ENCODE measurements at places on chromosomes 7 and 10. TPM values are rescaled to one million over a fixed set of nuclear protein-coding genes. Genes with fewer than 3 reads are reported as not detected.
A peak's percentile ranks its signal among the peaks of the same experiment; 100 is the strongest.

SEMA3E gene
- 0.07 TPM for total RNA-seq

OPALIN gene
- not detected for total RNA-seq

ARMC3 gene
- not detected for total RNA-seq

IDI2 gene
- not detected for total RNA-seq

AKR1C8 gene
- not detected for total RNA-seq

GPC2 gene
- total RNA-seq = 0.12 TPM

UTF1 gene
- total RNA-seq = not detected

CYP2E1 gene
- total RNA-seq = 2.9 TPM

ADGRA1 gene
- total RNA-seq = 0.51 TPM

JCAD gene
- total RNA-seq = 39.8 TPM

PRF1 gene
- 1.1 TPM for total RNA-seq

SPDYE2B gene
- total RNA-seq = not detected

SEMA4G gene
- 3.4 TPM for total RNA-seq

GRCh38 chr7:131325179-131325840, 2.4 kb upstream of the MKLN1 start:
- no peak for DNase-seq

DNA sequence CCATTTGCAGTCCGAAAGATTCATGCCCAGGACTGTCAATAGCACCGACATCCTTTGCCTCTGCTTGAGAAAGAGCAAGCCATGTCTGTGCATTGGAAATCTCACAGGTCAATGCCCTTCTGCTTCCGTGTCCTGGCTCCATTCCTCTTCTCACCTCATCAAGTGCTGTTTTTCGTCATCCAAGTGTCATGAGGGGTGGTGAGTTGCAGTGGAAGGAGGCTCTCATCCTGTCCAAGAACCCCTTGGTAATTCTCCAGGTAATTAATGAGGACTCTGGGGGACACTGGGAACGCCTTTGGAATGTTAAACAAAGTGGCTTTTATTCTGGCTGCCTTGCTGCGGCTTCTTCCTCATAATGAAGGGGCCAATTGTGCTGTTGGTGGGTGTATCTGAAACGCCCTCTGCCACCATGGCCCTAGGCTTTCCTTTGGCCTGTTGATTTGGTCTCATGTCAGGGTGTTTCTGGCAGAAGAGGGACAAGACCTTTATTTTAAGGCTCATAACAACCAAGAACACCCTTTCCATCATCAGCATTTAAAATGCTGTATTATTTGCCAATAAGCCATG, 57.7 kb downstream of the PPP1R3C start:
- DNase-seq = no peak

GRCh38 chr10:79923145-79923544, 25.8 kb downstream of the SFTPD start:
- no peak for DNase-seq

- DNase-seq = peak; percentile 71
Observed at GRCh38 chr7:28062197-28062991, 118.2 kb downstream of the JAZF1 start.

- DNase-seq = no peak
Observed at GRCh38 chr10:10418387-10418786, 599.3 kb upstream of the CELF2 start.

DNA sequence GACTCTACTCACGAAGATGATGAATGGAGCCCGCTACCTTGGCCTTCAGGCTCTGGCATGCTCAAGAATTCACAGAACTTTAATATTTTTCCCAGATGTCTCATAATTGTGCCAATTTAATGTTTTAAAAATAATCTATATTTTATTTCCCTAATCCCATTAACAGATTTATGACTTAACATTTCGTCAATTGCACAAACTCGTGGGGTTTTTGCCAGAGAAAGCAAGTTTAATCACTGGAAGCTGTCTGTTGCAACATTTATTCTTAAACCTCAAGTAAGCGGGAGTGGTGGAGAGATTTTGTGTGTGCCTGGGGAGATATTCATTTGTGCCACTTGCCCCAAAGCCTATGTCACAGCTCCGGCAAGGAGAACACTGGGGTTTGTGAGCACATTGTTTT, 117.9 kb downstream of the TEX36 start:
- DNase-seq = no peak

DNA sequence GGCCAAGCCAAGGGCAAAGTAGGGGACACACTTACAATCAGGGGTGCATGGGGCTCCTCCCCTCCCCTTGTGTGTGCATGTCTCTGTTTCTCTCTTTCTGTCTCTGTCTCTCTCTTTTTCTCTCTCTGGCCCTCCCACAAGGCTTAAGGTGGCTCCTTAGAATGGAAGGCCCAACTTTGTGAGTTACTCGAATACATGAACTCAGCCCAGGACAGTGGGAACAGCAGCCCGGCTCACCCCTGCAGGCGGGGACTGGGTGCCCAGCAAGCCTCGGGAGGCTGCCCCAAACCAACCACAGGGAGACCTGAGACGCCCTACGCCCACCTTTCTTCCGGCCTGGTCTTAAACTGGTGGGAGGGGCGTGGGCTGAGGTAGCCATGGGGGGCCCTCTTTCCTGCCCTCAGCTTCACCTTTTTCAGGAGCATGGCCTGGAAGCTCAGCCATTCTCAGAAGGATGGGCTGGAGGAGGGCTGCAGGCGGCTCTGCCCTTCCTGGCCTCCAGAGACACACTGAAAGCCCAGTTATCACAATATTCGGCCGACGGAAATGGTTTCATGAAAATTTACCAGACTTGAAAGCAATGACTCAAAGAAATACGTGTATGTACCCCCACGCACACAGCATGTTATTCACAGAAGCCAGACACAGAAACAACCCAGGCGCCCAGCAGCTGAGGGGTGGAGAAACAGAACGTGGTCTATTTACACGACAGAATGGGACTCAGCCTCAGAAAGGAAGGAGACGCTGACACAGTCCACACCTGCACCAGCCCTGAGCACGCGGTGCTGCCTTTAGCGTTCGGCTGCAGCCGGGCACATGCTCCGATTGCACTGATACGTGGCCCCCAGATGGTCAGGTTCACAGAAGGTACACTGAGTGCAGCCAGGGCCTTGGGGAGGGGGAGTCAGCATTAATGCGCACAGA, 229.5 kb downstream of the PTPRN2 start:
- peak; percentile 21 for DNase-seq

GRCh38 chr7:95808396-95808795, 36.0 kb downstream of the DYNC1I1 start:
- DNase-seq = no peak

- peak; percentile 71 for DNase-seq
Observed at GRCh38 chr7:114922026-114922651, at the start of gene MDFIC. Gene MDFIC, plus strand, starts transcription at chr7:114922094. Its CDS starts 940 bp downstream, at chr7:114923034.

GRCh38 chr7:75798770-75799169, 14.8 kb downstream of the CCL24 start:
- DNase-seq = no peak

DNA sequence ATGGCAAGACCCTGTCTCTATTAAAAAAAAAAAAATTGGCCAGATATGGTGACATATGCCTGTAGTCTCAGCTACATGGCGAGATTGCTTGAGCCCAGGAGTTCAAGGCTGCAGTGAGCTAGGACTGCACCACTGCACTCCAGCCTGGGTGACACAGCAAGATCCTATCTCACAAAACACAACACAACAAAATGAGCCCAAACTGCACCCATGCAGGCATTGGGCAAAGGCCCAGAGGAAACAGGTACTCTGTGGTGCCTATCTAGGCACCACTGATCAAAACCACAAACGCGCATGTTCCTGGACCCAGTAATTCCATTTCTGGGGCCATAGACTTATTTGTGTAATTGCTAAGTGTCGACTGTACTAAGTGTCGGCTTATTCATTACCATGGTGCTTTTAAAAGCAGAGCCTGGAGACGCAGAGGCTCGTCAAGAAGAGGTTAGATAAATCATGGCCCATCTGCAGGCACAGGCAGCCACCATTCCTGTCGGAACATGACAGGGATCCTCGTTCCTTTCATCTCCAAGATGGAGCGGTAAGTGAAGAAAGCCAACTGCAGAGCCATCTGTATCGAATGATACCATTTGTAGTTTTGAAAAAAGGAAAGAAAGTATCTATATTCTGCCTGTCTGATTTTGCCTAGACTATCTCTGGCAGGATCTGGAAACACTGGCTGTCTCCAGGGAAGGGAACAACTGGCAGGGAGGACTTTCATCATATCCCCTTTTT, 160.4 kb upstream of the RHEB start:
- DNase-seq = no peak

- no peak for DNase-seq
Observed at GRCh38 chr10:25226775-25227682, 52.2 kb downstream of the GPR158 start.

DNA sequence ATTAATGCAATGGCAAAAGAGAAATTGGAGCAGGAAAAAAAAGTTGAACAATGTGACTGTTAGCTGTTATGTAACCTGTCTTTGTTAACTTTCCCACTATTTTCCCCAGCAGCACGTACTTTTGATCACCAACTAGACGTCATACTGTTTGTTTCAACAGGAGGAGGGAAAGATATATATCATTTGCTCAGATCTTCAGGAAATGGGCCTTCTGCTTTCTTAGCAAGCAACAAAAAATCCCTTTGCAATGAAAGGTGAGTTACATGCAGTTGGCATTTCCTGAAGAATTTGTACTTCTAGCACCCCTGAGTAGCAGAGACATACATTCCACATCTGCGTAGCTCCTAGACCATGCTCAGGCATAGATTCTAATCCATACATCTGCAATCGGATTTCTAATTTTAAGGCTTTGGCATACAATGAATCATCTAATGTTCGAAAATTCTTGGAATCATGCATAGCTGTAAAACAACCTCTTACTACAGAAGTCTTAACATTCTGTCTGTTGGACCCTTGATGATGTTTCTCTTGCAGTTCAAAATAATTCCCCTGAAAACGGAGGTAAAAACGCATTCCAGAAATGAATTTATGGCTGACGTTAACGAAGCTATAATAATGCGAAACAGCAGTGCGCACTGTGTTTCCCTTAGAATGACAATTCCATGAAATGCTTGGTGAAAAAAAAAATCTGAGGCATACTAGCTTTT, 286.9 kb upstream of the MGMT start:
- DNase-seq = no peak

GRCh38 chr7:127396184-127396583, 3.7 kb upstream of the ZNF800 start:
- no peak for DNase-seq

GRCh38 chr10:15459218-15459617, 88.1 kb upstream of the FAM171A1 start:
- DNase-seq = no peak

DNA sequence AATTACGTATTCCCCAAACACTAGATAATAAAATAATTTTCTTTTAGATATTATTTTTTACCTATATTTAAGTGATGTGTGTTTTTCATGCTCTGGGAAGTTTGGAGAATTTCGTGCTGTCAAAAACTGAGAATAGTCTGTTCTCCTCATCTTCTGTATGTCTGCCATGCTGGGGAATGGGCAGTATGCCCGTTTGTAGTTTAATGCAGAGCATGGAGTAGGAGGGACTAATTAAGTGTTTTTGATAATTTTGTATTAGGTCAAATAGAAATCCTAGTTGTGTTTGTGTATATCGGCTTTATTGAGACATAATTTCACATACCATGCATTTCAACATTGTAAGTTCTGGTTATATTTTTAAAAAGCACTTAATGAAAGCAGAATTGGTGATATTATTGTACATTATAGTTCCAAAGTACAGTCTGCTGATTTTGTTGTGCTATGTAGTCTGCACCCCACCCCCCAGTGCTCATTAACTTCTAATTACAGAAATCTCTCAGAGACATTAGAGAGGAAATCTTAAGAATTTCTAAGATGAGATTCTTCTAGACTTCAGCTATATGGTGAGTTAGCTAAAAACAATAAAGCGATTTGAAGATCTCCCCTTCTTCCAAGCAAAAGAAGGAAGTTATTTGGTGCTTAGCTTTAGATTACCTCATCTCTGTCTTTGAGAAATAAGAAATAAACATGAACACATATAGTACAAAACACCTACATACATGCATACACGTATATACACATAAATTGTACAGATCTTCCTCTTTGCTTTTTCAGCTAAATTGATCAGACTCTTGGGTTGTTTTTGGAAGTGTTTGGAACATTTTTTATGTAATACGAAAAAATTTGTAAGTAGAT, 22.2 kb downstream of the ZRANB1 start:
- DNase-seq = no peak

GRCh38 chr7:158355456-158356065, 232.1 kb downstream of the PTPRN2 start:
- DNase-seq = peak; percentile 43

DNA sequence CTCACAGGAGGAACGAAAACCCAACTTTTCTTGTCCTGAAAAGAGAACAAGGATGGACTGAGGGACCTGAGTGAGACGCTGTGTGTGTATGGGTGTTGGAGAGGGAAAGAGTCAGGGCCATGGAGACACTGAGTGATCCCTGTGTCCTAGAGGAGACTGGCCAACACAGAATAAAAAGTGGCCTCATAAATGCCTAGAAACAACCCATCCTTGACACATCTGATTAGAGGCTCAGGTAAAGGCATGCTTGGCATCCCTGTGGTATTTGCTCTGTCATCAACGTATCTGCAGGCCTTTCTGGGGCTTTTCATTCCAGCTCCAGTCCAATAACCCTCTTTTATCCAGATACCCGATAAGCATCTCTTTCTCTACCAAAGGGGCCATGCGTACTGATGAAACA, 86.3 kb downstream of the FGFR2 start:
- no peak for DNase-seq

DNA sequence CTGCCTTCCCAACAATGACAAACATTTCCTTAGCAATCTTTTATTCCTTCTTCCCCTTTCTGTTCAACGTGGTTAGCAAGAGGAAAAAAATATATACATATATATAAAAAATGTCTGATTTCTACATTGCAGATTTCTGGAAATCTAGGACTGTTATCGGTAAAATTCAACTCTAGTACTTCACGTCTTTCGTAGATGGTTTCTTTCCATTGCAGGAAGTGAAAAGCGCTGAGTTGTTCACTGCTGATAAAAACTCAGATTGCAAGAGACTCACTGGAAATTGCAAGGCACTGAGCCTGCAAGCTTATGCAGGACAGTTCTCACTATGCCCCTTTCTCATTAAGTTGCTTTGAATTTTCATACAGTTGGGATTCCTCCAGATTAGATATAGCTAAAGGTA, 23.9 kb downstream of the KIN start:
- DNase-seq = no peak

Data from right atrium auricular region (tissue), 2 donors.